ENCODE measurements at places on chromosomes 4 and X.
A peak's percentile ranks its signal among the peaks of the same experiment; 100 is the strongest.

GRCh38 chrX:115449742-115450141 is 111.2 kb upstream of the PLS3 start:
- no peaks in the 10 kb centered on the region for H3K27me3 ChIP-seq
- no peaks in the 10 kb centered on the region for H3K36me3 ChIP-seq
- no peak for DNase-seq

GRCh38 chr4:92304121-92304520 is 355 bp downstream of the GRID2 start:
- DNase-seq = no peak
- H3K4me1 ChIP-seq = no peaks in the 10 kb centered on the region
- H3K27me3 ChIP-seq = peaks cover 37% of the 10 kb centered on the region
- H3K4me3 ChIP-seq = no peak overlapping the region

- H3K4me3 ChIP-seq = no peak overlapping the region
- no peaks in the 10 kb centered on the region for H3K36me3 ChIP-seq
- DNase-seq = no peak
- no peak overlapping the region for H3K27ac ChIP-seq
- no peaks in the 10 kb centered on the region for H3K27me3 ChIP-seq
- no peaks in the 10 kb centered on the region for H3K4me1 ChIP-seq
Measured at GRCh38 chr4:125904802-125905201, 590.0 kb downstream of the FAT4 start.

GRCh38 chr4:139534287-139534950 is 21.6 kb downstream of the SETD7 start:
- no peak overlapping the region for H3K27ac ChIP-seq
- no peaks in the 10 kb centered on the region for H3K4me1 ChIP-seq
- no peak overlapping the region for H3K4me3 ChIP-seq
- H3K27me3 ChIP-seq = no peaks in the 10 kb centered on the region

- no peaks in the 10 kb centered on the region for H3K27me3 ChIP-seq
- DNase-seq = no peak
- no peak overlapping the region for H3K27ac ChIP-seq
- peaks cover 8% of the 10 kb centered on the region for H3K4me1 ChIP-seq
Measured at GRCh38 chr4:73220815-73221214, 37.8 kb downstream of the ANKRD17 start.

DNA sequence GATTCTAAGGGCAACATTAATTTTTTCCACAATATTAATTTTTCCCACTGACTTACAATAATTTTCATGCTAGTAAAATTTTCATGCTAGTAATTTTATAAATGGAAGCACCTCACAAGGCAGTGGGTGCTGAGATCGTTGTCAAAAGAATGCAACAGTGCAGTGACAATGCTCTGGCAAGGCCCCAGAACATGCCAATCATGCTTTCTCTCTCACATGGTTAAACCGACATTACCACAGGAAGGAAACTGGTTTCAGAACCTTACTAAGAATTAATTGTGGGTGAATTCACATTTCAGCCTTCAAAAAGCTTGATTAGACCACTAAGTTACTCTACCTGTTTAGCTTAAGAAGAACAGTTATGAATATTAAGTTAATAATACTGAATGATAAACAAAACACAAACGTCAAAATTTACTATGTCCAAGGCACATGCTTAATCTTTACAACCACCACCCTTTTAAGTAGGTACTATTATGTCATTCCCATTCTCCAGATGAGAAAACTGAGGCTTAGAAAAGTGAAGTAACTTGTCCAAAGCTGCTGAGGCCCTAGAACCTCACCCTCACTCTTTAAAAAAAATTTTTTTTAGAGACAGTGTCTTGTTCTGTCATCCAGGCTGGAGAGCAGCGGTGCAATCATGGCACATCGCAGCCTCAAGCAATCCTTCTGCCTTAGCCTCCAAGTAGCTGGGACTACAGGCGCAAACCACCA is 10.0 kb upstream of the OPHN1 start:
- DNase-seq = peak; percentile 59
- no peak overlapping the region for H3K27ac ChIP-seq
- peaks cover 3% of the 10 kb centered on the region for H3K4me1 ChIP-seq

DNA sequence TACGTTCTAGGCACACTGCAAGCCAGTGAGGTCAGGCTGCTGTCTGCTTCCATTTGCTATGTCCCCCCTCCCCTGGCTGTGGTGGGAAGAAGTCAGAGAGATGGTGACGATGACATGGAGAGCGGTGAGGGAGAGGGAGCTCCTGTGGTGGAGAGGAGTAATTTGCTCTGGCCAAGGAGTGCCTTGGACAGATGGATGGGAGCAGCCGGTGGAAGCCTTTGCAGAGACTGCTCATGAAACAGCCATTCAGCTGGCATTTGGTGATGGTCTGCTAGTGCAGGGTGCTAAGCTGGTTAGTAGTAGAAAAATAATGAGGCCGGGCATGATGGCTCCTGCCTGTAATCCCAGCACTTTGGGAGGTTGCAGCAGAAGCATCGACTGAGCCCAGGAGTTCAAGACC is 124.1 kb downstream of the FHDC1 start:
- no peak for DNase-seq
- no peak overlapping the region for H3K27ac ChIP-seq
- peaks cover 18% of the 10 kb centered on the region for H3K27me3 ChIP-seq

DNA sequence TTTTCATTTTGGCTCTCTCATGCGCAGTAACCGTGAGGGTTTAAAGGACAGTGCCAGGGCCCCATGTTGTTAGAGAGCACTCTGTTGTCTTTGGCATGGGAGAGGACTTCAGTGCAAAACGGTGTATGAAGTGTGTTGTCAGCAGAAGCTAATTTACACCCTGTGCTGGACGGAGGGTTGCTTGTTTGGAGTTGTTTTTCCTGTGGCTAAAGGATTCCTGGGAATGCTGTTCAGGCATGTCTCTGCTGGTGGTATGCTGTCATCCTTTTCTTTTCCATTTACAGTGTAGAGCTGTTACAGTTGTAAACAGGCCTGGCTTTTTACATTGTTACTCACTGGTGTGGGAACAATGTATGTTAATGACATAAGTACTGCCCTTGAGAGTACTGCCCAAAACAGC is 206.3 kb downstream of the CBR4 start:
- H3K27me3 ChIP-seq = no peaks in the 10 kb centered on the region
- DNase-seq = no peak
- no peaks in the 10 kb centered on the region for H3K4me1 ChIP-seq
- H3K27ac ChIP-seq = no peak overlapping the region
- H3K36me3 ChIP-seq = no peaks in the 10 kb centered on the region

- no peak overlapping the region for H3K4me3 ChIP-seq
- H3K4me1 ChIP-seq = no peaks in the 10 kb centered on the region
- no peaks in the 10 kb centered on the region for H3K36me3 ChIP-seq
Measured at GRCh38 chr4:164731827-164732474, 22.0 kb upstream of the SMIM31 start.

GRCh38 chr4:74764119-74764518 is 30.2 kb downstream of the BTC start:
- no peak overlapping the region for H3K27ac ChIP-seq
- no peaks in the 10 kb centered on the region for H3K36me3 ChIP-seq
- no peaks in the 10 kb centered on the region for H3K27me3 ChIP-seq
- DNase-seq = no peak
- H3K4me3 ChIP-seq = no peak overlapping the region

DNA sequence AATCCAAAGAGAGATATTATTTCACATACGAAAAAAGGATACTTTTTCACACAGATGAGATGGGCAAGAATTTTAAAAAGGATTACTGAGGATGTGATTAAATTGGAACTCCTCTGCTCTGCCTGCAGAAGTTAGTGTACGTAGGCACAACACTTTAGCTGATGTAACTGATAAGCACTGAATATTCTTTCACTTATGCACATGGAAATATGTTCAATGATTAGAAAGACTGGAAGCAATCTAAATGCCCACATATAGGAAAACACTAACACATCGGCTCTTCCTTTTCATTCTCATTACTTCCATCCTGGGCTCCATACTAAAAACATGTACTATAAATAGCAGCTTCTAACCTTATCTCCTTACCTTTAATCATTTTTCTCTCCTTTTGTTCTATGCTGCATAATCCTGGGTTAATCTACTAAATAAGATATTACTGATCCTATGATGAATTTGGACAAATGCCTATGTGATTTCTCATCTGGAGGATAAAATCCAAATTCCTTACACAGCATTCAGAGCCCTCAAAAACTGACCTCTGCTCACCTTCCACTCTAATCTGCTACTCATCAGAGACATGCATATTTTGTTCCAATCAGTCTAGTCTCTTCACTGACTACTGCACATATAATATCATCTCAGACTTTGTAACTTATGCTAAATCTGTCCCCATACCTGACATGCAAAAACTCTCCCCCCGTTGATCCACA is 197.8 kb downstream of the PDGFC start:
- no peak overlapping the region for H3K27ac ChIP-seq
- H3K4me1 ChIP-seq = no peaks in the 10 kb centered on the region
- no peak overlapping the region for H3K4me3 ChIP-seq
- no peak for DNase-seq
- no peaks in the 10 kb centered on the region for H3K36me3 ChIP-seq
- H3K27me3 ChIP-seq = no peaks in the 10 kb centered on the region

DNA sequence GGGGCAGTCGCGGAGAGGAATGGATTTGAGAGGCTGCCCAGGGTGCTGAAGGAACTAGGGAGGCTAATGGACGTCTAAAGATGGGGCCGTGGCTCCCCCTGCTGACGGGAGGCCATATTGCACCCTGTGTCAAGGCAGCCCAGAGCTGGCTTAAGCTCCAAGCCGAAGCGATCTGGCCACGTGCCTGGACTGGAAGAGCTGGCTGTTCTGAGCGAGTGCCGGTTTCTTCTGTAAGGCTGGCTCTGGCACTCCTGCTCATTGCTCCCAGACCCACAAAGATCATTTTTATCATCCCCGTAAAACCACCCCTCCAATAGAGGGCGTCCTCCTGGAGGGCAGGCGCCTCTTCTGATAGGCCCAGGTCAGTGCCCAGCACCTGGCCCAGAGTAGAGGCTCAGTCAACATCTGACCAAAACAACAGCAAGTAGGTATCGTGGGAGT is 5.6 kb downstream of the PNCK start:
- DNase-seq = peak; percentile 73
- no peak overlapping the region for H3K27ac ChIP-seq
- H3K4me1 ChIP-seq = peaks cover 15% of the 10 kb centered on the region
- H3K4me3 ChIP-seq = peak overlapping the region; percentile 14

DNA sequence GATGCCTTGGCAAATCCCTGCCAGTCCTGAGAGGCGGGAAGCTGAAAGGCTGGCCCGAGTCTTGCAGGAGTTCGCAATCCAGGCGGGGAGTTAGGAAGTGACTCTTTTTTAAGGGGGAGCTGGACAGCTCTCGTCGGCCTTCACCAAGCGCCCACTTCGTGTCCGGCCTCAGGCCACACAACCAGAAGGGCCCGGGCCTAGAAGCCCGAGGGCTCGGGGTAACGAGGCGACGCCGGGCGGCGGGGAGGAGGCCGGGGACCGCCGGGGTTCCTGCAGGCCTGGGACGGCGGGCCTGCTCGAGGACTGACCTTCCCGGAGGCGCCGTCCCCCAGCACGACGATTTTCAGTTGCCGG is 395 bp downstream of the RAB28 start:
- H3K4me3 ChIP-seq = peak overlapping the region; percentile 75
- no peak for DNase-seq
- H3K27ac ChIP-seq = peak overlapping the region; percentile 46
- H3K36me3 ChIP-seq = peaks cover 3% of the 10 kb centered on the region

DNA sequence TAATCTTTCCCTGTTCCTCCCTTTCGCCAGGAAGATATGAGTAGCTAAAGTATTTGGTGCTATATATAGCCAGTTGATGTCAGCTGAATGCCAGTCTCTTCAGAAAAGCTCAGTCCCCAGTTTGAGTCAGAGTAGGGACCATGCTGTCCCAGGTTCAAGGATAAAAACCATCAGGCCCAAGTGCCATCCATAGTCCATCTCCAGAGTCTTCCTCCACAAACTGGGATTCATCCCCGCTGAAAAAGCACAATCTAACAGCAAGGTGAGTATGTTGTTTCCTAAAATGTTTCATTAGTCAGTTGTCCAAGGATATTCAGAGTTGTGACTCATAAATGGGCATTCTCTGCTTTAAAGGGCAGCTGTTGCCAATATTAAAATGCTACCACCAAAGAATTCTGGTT is at the start of gene MYOZ2:
MYOZ2 (plus strand) TSS at position 112 of the 401 bp plus-strand sequence. CDS start 694 bp downstream, outside the sequence.
- H3K27ac ChIP-seq = no peak within 1 kb of the TSS
- no peaks in the 10 kb centered on the region for H3K36me3 ChIP-seq
- no peaks in the 10 kb centered on the region for H3K27me3 ChIP-seq
- peaks cover 8% of the 10 kb centered on the region for H3K4me1 ChIP-seq

DNA sequence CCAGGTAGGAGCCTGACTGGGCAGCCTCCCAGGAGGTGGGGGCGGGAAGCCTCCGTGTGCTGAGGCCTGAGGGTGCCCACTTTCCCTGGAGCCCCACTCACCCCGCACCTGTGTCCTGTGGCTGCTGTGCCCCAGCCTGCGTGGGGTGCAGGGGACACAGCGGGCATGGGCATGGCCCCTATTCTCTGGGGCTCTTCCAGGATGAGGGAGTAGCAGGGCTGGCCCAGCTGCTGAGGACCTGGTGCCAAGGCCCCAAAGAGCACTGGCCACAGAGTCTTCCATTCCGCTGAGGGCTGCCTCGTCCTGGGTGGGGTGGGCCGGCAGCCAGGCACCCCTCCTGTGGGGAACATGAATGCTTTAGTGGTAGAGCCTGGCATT is 51.7 kb upstream of the SORCS2 start:
- H3K4me1 ChIP-seq = no peaks in the 10 kb centered on the region
- H3K27ac ChIP-seq = no peak overlapping the region
- H3K36me3 ChIP-seq = no peaks in the 10 kb centered on the region
- no peaks in the 10 kb centered on the region for H3K27me3 ChIP-seq
- H3K4me3 ChIP-seq = no peak overlapping the region

DNA sequence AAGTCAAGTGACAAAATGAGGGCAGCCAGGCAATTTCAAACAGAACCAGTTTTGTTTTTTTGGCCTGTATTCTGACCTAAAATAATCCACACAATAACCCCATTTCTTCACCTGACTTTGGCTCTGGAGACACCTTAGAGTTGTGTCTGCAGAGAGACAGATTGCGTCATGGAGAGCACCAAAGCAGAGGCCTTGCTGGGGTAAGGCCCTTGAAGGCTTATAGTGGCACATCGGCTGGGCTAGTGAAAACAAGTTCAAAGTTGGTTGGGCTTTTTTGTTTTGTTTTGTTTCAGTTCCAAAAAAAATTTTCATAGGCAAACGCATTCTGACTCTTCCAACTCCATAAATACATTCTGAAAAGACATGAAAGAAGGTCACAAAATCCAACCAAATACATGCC is 34.4 kb downstream of the PARM1 start:
- no peaks in the 10 kb centered on the region for H3K4me1 ChIP-seq
- H3K27me3 ChIP-seq = no peaks in the 10 kb centered on the region
- DNase-seq = no peak
- no peaks in the 10 kb centered on the region for H3K36me3 ChIP-seq
- H3K4me3 ChIP-seq = no peak overlapping the region
- no peak overlapping the region for H3K27ac ChIP-seq

DNA sequence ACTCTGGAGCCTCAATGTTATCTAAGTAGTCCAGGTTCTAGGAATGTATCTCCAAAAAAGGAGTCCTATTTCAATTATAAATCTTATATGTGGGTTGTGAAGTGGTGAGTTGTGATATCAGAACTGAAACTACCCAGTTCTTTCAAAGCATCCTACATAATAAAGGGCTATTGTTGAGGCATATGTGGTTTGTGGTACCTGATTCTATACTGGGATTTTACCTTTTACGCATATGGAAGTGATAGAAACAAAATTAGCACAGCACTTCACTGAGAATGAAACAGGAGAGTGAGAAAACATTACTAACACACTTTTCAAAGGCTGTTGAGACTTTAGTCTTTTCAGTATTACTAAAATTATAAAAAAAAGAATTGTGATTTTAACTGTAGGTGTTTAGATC is 417.7 kb upstream of the GALNT7 start:
- no peak for DNase-seq
- H3K4me1 ChIP-seq = no peaks in the 10 kb centered on the region
- H3K36me3 ChIP-seq = no peaks in the 10 kb centered on the region
- no peak overlapping the region for H3K27ac ChIP-seq
- H3K27me3 ChIP-seq = no peaks in the 10 kb centered on the region
- H3K4me3 ChIP-seq = no peak overlapping the region
